ENCODE measurements at places on chromosomes 1 and 21.

DNA sequence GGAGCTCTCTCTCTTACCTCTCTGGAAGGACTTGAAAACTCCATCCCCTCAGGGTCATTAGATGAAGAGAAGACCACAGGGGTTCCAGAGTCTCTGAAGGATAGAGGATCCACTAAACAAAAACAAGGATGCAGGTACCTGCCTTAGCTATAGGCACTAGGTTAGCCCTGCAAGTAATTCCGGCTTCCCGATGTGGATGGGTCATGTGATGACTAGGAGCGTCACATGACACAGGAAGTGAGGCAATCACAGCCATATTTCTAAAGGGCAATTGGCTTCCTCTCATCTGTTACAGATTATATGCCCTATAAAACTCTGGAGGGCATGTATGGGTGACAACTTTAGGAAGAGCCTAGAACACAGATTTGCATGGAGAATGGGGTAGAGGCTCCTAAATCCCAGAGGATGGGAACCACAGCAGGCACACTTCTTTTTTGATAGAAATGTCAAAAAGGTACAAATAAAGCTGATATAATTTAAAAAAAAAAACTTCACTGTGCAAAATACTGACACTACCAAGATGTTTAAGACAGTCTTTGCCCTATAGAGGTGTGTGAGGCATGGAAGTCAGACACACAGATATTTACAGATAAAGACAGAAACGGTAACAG is 14.1 kb downstream of the ENTREP3 start:
- DNase-seq: peak; percentile 81

DNA sequence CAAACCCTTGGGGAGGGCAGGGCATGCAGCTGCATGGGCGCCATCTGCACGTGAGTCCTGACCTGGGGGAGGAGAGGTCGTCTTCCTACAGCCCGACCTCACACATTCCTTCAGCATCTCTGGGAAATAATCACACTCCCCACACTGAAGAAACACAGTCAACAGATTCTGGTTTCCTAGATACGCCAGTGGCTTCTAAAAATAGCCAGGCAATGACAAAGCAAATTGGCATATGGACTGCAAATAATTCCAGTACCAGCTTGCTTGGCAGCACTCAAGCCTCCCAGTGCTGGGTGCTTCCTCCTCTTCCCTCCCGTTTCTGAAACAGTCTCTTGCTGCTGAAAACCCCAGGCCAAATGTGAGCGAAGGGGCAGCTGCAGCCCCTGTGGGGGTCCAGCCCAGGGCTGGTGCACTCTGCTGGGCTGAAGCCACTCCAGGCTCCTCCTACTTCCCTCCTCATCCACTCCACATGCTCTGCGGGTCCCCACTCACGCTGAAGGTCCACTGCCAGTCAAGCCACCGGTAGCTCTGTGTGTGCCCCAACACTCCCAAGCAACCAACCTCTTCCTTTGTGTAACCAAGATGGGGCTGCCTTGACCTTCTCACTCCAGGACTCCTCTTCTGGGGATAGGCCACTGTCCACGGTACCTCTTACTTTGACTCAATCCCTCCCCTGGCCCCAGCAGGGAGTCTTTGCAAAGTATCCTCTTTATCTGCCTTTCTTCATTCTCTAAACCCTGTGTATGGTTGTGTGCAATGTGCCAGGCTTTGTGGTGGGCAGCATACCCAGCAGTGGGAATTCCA is 69.0 kb downstream of the KCND3 start:
- no peak for DNase-seq

DNA sequence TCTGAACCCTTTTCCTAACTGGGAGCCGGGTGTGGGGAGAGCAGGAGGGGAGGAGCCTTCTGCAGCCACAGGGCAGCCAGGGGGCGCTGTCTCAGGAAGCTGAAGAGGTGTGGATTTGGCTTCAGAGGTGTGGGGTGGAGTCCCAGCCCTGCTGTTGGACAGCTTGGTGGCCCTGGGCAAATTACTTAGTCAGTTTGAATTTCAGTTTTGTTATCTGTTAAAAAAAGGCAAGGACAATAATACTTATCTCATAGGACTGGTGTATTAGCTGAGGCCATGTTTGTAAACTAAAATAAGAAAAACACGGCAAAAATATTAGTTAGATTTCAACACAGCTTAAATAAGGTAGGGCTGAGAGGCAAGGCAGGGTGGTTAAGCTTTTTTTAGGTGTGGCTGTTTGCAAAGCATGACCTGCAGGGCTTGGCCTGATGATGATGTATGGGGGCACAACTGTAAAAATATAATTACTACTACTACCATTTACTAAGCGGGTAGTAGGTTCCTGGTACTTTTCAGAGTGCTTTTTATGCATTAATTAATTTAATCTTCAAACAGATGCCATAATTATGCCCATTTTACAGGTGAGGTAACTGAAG is 111.8 kb downstream of the PLXNA2 start:
- DNase-seq: peak; percentile 93

GRCh38 chr1:77631751-77632150 is 50.7 kb downstream of the ZZZ3 start:
- DNase-seq: peak; percentile 58

All from RPMI8226 (cell line).